NCI-H1092 treated with DMSO at 0.1 percent for 48 hours (cell line): ENCODE measurements at places on chromosomes 5 and 9.

DNA sequence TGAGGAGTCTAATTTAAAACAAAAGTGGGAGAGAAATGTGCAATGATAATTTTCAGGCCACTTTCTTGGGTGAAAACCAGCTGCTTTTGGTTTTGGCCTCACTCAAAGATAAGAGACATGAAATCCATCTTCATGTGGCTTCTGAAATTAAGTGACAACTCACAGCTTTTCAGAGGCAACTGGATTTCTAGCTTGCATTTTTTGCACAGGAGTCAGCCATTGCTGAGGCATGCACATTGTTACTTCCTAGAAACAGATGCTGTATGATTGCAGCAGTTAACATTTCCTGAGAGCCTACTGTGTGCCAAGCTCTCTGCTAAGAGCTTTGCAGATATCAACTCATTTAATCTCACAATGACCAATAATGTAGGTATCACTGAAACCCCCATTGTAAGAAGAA is 562.6 kb downstream of the NR2F1-AS1 start:
- no peak for DNase-seq

DNA sequence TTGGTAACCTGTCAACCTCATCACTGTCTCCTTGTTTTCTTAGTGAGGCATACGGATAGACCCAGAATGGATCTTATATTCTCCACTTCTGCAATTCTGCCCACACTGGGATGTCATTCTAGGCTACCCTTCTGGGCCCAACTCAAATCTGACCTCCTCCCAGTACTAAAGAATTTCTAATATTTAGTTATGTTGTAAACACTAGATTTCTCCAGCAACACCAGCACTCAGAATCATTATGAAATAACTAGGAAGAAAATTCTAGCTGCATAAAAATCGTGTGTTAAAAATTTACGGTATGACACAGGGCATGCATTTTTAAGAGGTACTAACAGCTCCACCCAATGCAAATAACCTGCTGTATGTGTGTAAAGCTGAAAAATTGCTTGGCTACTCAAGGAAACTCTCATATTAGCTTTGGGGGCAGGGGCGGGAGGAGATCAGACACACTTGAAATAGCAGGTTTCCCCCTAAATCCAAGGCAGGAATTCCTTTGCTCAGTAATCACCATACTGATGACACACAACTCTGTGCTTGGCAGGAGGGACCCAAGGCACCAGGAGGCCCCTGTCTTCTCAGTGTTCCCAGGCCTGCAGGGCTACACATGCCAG is 27.3 kb downstream of the MACROH2A1 start:
- DNase-seq: no peak

DNA sequence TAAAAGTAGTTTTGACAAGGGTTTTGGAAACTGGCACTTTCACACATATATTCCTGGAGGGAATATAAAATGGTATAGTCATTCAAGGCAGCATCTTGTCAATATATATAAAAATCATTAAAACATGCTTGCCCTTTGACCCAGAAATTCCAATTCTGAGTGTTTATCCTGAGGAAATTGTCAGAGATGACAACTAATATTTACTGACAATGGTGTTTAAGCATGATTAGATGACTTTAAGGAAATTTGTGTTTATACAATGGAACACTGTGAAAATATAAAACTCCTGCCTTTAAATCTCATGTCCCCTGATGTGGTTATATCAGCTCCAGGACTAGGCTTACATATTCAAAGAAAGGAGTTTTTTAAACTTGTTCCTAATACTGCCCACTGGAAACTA is 25.6 kb downstream of the PCSK1 start:
- no peak for DNase-seq

GRCh38 chr5:133234911-133235310 is 183.1 kb downstream of the HSPA4 start:
- DNase-seq: no peak

GRCh38 chr9:94941211-94941875 is 214.8 kb downstream of the AOPEP start:
- no peak for DNase-seq

GRCh38 chr5:138626333-138626944 is 51.2 kb upstream of the HSPA9 start:
- no peak for DNase-seq
